ENCODE measurements at places on chromosomes 2 and 18. TPM values are rescaled to one million over a fixed set of nuclear protein-coding genes. Genes with fewer than 3 reads are reported as not detected.

DNA sequence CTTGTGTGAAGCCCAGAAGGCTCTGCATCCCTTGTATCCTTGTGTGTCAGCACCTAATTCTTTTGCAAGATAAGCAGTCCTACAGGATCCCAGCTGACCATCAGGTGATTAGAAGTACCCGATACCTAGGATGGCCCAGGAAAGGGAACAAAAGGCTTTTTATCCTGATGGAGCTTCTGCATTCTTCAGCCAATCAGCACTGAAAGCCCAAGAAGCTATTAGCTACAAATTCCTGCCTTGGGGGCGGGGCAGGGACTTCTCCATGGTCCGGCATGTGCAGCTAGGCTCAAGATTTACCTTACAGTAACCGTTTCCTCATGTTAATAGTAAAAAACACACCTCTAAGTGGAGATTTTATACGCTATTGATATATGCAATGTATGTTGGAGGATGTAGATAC lies 264.6 kb upstream of the THUMPD2 start:
- no peak overlapping the region for H3K27ac ChIP-seq
- no peak overlapping the region for H3K4me3 ChIP-seq
- H3K4me1 ChIP-seq: peaks cover 12% of the 10 kb centered on the region
- H3K27me3 ChIP-seq: no peaks in the 10 kb centered on the region
- DNase-seq: no peak

GRCh38 chr2:6828299-6828584 lies 37.5 kb downstream of the CMPK2 start:
- no peaks in the 10 kb centered on the region for H3K4me1 ChIP-seq
- H3K27me3 ChIP-seq: no peaks in the 10 kb centered on the region
- H3K27ac ChIP-seq: no peak overlapping the region
- H3K4me3 ChIP-seq: no peak overlapping the region

- peaks cover 3% of the 10 kb centered on the region for H3K4me1 ChIP-seq
- H3K4me3 ChIP-seq: no peak overlapping the region
- no peak overlapping the region for H3K27ac ChIP-seq
- no peaks in the 10 kb centered on the region for H3K27me3 ChIP-seq
Measured at GRCh38 chr2:29206941-29207340, 91.7 kb downstream of the CLIP4 start.

GRCh38 chr18:21454725-21455124 lies 145.8 kb downstream of the ESCO1 start:
- H3K27ac ChIP-seq: no peak overlapping the region
- H3K27me3 ChIP-seq: no peaks in the 10 kb centered on the region
- H3K4me3 ChIP-seq: no peak overlapping the region
- H3K4me1 ChIP-seq: no peaks in the 10 kb centered on the region
- no peak for DNase-seq

- H3K4me3 ChIP-seq: no peak overlapping the region
- no peak overlapping the region for H3K27ac ChIP-seq
- no peaks in the 10 kb centered on the region for H3K36me3 ChIP-seq
Measured at GRCh38 chr2:60294901-60295635, 258.4 kb downstream of the BCL11A start.

- no peaks in the 10 kb centered on the region for H3K4me1 ChIP-seq
- H3K36me3 ChIP-seq: no peaks in the 10 kb centered on the region
- no peaks in the 10 kb centered on the region for H3K27me3 ChIP-seq
- DNase-seq: no peak
Measured at GRCh38 chr2:131543385-131543891, 15.8 kb downstream of the CCDC74A start.

DNA sequence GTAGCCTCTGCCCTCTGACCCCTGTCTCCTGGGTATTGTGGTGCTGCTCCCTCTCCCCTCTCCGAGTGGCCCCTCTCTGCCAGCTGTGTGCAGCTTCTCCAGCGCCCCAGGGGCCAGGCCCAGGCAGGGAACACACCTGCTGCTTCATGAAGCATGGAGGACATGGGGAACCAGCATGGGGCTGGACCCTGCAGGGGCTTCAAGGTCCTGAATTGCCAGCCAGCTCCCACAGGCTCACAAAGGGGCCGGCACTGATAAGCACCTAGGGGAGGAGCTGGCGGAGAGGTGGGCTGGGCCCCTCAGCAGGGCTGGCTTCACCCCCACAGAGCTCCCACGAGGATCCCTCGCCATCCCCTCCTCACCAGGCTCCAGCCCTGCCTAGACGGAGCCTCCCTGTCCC lies 77.4 kb upstream of the GPC1 start:
- no peak overlapping the region for H3K4me3 ChIP-seq
- DNase-seq: no peak
- H3K4me1 ChIP-seq: no peaks in the 10 kb centered on the region
- H3K36me3 ChIP-seq: no peaks in the 10 kb centered on the region
- no peak overlapping the region for H3K27ac ChIP-seq

- H3K27ac ChIP-seq: no peak overlapping the region
- DNase-seq: no peak
Measured at GRCh38 chr18:50814395-50814794, 5.4 kb downstream of the MRO start.

DNA sequence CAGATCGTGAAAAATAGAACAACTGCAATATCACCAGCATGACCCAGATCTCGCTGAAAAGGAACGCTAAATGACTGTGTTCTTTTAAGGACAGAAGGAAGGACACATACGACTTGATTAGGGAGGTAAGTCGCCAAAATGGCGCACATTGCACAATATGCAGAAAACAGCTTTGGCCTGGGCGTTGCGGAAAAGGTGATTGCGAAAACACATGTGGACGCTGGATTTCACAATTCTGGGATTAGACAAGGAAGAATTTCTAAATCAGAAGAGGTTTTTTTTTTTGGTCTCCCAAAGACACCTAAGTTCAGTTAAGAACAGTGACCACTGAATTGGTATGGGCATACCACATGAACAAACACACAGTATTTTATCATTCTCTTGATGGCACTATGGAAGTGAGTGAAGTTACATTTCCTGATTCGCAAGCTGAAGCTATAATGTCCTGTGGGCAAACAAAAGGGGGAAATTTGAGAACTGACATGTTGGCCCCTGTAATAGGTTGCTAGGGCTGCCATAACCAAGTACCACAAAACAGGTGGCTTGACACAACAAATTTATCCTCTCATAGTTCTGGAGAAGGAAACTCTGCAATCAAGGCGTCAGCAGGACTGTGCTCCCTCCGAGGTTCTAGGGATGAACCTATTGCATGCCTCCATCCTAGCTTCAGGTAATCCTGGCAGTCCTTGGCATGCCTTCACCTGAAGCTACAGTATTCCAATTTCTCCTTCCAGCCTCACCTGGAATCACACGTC lies 25.8 kb upstream of the ERICH2 start:
- no peak overlapping the region for H3K4me3 ChIP-seq
- no peaks in the 10 kb centered on the region for H3K36me3 ChIP-seq
- DNase-seq: no peak
- H3K4me1 ChIP-seq: peaks cover 3% of the 10 kb centered on the region
- peaks cover 4% of the 10 kb centered on the region for H3K27me3 ChIP-seq
- no peak overlapping the region for H3K27ac ChIP-seq

The EML6 gene
- total RNA-seq: 0.23 TPM

The LONRF2 gene
- 0.62 TPM for total RNA-seq

The GALR1 gene
- not detected for total RNA-seq

The CNDP1 gene
- total RNA-seq: 0.31 TPM

The MYO3B gene
- not detected for total RNA-seq

The ACADL gene
- total RNA-seq: 2.3 TPM
